CD4-positive, alpha-beta T cell treated with Interferon alpha-2 for 1 hour (primary cell): ENCODE measurements at places on chromosomes 7 and 10.

GRCh38 chr10:81152656-81153055, 615.0 kb downstream of the SH2D4B start:
- no peak for DNase-seq

- no peak for DNase-seq
Observed at GRCh38 chr7:120273476-120273975, 551 bp downstream of the KCND2 start.

DNA sequence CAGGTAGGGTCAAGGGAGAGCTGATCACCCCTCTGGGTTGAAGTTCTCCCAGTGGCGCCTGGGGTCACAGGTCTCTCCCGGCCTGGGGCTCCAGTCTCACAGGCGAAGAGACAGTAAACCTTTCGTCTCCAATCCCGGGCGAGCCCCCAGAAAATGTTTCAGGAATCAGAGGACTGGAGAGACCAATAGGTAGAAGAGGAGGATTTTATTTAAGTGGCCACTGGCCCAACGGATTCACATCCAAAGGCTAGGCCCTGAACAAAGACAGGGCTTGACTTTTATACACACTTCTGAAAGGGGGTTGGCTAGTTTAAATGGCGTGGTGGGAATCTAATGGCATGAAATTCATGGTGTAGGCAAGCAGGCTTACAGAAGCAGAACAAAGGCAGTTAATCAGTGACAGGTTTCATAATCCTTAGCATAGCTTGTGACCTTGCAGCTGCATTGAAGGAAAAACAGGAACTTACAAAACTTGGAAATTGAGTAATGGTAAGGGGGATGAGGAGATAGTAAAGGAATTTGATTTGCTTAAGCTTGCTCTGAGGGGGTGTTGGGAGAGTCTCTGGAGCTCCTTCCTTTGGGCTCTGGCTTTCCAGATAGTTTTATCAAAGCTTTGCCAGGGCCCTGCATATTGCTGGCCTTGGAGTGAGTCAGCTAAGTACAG, 105.5 kb downstream of the TRIM24 start:
- no peak for DNase-seq

DNA sequence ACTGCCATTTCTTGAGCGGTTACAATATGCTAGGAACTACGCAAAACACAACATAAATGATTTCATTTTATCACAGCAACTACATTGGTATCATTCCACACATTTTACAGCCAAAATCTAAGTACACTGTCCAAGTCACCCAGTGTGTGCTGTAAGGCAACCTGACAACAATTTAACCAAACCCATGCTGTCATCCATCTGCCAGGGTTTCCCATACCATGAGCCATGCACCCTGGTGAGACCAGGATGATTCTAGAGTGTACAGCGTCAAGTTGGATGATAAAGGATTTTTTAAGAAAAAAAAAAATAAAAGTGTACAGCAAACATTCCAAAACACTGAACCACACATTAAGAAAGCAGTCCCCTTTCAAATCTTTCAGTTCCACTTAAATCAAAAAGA, 52.9 kb downstream of the PIK3AP1 start:
- DNase-seq = no peak

DNA sequence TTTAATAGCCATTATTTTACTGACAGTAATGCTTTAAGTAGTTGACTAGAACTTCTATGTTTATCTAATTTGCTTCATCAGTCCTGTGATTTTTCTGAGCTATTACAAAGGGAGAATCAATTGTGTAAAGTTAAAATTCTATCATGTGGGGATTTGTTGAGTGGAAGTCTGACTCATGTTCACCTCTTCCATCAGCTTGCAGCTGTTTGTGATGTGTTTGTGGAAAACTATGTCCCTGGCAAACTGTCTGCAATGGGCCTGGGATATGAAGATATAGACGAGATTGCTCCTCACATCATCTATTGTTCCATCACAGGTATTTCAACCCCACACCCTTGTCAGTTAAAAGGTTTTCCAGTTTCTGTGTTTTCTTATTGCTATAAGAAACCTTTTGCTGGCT, 59.9 kb downstream of the SUGCT start:
- DNase-seq = no peak
